ENCODE measurements at places on chromosomes 7 and 10.

- peak; percentile 90 for DNase-seq
Observed at GRCh38 chr7:105097619-105098018, 83.6 kb downstream of the KMT2E start.

- no peak for DNase-seq
Observed at GRCh38 chr10:42984761-42985325, 92.0 kb upstream of the RET start.

GRCh38 chr10:43238462-43238861 is 28.4 kb downstream of the RASGEF1A start:
- DNase-seq: no peak

DNA sequence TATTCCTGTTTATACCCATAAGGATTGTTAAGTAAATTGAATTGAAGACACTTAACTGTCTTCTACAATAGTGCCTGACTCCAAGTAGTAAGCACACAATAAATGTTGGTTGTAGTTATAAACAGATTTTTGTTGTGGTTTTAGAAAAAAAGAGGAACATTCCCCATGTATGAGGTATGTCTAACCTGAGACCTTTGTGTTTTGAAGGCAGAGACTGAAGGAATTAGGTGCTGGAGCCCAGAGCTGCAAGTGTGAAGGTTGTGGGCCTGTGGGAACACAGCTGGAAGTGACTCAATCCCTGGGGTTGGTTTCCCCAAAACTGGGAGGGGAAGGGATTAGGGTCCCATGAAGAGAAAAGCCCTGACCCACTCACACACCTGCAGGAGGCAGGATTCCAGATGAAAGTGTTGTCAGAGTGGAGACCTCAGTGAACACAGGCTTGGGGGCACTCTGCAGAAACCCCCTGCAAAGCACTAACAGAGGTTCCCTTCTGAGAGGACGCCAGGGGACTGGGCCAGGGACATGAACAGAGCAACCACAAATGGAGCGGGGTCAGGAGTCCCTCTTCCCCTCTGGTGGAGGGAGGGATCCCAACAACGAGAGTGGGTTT is 265.1 kb upstream of the KLF14 start:
- peak; percentile 72 for DNase-seq

GRCh38 chr7:117012284-117012683 is 59.0 kb downstream of the ST7 start:
- DNase-seq: no peak

- no peak for DNase-seq
Observed at GRCh38 chr7:64544010-64544409, 18.9 kb downstream of the ZNF680 start.

- no peak for DNase-seq
Observed at GRCh38 chr7:132680590-132680989, 104.3 kb upstream of the PLXNA4 start.

DNA sequence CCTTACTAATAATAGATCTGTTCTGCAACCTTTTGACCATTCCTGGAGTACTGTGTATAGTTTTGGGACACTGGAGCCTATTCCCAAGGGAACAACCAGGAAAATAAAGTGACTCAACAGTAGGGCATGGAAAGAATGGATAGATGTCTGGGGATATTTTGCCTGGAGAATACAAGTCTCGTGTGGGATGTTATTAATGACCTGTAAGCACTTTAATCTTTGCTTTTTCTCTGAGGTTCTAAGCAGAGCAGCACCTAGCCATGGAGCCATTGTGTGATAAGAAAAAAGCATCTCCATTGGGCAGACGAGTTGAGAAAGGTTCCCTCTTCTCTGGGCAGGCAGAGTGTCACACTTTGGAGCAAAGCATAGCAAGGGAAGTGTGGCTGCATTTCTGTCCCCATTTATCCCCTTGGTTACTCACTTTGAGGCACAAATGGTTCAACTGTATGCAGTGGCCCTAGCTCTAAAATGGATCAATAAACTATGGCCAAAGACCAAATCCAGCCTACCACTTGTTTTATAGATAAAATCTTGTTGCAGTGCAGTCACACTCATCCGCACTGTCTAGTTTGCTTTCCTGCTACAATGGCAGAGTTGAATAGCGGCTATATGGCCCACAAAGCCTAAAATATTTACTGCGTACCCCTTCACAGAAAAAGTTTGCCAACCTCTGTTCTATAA is 21.0 kb upstream of the CCDC71L start:
- peak; percentile 63 for DNase-seq

DNA sequence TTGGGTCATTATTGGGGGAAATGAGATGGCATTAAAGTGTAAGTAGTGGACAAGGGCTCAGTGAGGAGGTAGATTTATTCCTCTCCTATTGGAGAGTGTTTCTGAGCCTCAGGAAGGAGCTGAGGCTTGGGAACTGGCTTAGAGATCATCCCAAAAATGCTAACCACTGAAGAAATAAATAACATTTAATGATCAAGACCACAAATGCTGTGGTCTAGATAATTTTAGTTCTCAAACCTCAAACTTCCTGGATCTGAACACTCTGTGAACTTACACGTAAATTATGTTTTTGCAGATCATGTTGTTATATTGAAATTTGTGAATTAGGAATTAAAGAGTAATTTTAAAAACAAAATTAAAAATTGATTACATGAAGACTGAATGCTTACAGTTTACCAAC is 27.3 kb downstream of the MDFIC start:
- DNase-seq: no peak

DNA sequence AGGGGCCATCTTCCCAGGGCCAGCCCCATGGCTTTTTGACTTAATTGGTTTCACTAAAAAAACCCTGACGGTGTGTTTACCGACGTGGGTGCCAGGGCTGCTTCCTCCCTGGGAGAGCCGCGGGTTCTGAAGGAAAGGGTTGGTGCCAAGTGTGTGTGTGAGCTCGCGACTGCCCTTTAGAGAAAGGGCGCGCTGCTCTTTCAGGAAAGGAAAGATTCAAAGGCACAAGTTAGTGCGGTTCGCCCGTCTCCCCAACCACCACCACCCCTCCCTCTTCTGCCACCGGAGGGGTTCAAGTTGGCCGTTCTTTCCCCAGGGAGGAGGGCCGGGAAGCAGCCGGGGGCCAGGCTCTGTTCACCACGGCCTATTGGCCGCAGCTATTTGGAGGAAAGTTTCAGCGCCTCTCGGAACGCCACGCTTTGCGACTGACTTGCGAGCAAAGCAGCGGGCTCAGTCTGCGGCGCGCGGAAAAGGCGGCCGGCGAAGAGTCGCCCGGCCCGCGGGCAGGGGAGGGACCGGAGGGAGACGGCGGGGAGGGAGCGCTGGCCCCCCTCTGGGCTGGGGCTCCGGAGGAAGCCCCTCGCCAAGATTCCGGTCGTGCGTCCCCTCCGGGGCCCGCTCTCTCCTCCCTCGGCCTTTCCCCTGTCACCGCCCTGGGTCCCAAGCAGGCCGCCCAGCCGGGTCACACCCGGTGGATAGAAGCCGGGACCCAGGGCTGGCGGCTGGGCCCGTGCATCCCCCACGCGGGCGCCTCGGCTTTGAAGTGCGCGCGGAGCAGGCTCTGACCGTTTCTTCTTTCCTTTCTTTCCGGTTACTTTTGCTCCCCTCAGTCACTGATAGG is 165.9 kb upstream of the PPP1R3A start:
- DNase-seq: peak; percentile 21

- DNase-seq: no peak
Observed at GRCh38 chr10:33039181-33039580, 81.2 kb upstream of the ITGB1 start.

- no peak for DNase-seq
Observed at GRCh38 chr7:115600207-115600606, 430.4 kb downstream of the TFEC start.

DNA sequence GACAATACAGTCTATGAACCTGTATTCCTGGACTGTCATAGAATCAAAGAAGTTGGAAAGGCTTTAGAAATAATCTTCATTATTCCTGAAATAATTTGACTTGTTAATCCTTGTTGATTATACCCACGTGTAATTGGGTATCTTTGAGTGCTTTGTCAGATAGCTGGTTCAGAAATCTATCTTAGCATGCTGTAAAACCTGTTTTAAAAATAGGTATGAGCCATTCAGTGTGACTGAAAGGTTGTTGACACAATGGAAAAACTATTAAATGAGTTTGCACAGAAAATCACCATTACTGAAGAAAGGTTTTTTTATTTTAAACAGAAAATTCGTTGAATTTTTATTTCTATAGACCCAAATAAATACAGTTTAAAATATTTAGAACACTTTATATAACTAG is 38.7 kb downstream of the PHTF2 start:
- no peak for DNase-seq

- DNase-seq: peak; percentile 40
Observed at GRCh38 chr10:120477021-120477742, 20.2 kb downstream of the PLPP4 start.

DNA sequence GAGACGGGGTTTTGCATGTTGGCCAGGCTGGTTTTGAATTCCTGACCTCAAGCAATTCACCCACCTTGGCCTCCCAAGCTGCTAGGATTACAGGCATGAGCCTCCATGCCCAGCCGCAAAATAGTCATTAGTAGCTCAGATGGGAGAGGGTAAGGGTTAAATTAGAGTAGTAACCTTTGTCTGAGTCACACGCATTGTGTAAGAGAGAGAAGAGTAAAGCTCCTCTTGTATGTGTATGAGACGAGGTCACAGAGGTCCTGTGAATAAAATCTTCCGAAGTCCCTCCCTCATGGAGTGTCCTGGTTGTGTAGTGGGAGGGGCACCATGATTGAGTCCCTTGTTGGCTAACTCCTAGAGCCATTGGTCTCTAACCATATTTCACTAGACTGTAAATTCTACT is 85.2 kb upstream of the CDC14C start:
- DNase-seq: no peak

- DNase-seq: no peak
Observed at GRCh38 chr10:9922126-9922870, 1095.4 kb upstream of the CELF2 start.

GRCh38 chr7:47181746-47182361 is 400.1 kb downstream of the TNS3 start:
- DNase-seq: no peak

- no peak for DNase-seq
Observed at GRCh38 chr7:111867348-111867931, 305.1 kb upstream of the IMMP2L start.

DNA sequence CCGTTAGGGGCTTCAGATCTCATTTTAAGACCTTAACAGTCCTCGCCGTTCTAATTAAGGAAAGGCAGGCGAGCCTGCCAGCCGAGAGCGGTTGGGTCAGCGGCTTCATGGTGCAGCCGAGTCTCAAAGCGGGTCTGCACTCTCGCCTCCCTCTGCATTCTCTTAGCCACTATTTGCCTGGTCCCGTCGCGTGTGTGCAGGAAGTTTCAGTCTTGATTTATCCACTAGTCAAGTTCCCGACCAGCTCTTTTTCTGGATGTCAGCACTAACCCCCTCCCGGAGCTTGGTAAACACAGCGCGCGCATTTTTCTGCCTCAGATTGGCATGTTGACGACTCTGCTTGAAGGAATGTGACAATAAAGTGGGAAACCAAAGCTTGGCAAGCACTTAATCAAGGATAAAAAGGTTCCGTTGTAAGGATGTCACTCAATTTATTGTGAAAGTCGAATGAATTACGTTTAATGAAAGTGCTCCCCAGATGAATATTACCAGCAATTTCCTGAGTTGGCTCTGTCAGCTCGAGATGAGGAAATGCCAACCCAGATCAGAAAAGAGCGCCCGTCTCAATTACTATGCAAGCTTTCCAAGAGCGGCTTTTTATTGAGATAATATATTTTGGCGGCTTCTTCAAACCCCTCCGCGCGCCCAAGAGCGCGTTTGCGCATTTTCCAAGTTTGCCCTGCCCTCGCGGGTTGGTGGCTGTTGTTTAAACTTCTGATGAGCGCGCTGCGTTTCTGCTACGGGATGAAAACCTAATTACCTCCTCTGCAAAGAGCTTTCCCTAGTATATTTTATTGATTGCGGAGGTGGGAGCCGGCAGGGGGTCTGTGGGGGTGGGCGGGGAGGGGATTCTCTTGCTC is 7.9 kb downstream of the NXPH1 start:
- no peak for DNase-seq

DNA sequence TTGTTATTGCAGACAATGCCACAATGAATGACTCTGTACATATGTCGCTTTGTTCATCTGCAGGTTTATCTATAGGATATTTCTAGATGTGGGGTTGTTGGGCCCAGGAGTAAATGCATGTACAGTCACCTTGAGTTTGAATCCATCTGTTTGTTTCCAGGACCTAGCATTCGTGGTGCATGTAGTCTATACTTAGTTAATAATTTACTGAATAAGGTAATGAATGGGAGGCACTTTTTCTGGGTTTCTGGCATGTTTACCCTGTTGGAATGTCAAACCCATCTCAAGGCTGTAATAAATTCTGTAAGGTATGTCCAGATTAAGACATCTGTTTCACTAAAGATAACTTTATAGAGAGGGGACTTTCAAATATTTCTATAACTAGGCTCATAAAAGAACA is 23.5 kb downstream of the HECTD2 start:
- no peak for DNase-seq

- no peak for DNase-seq
Observed at GRCh38 chr7:112855227-112855626, 65.0 kb upstream of the TMEM168 start.

GRCh38 chr7:104288137-104288536 is 40.3 kb upstream of the LHFPL3 start:
- DNase-seq: no peak

DNA sequence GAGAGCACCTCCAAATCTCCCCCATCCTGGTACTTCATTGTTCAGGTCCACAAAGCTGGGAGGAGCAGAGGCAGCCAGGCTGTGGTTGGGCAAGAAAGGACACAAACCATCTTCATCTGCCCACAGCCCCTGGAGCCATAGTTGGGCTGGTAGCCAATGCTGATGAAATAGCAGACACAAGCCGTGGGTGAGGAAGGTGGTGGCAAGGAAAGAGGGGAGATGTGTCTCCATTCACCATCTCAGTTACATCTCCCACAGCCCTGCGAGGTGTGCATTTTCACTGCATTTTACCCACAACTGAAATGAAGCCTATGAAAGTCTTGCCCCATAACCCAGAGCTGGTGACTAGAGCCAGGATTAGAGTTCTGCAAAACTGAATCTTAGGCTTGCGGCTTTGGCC is 35.0 kb downstream of the PIK3AP1 start:
- DNase-seq: no peak

- no peak for DNase-seq
Observed at GRCh38 chr10:95976362-95977229, 66.8 kb upstream of the CCNJ start.

GRCh38 chr10:132306864-132307751 is 642 bp downstream of the STK32C start:
- no peak for DNase-seq

DNA sequence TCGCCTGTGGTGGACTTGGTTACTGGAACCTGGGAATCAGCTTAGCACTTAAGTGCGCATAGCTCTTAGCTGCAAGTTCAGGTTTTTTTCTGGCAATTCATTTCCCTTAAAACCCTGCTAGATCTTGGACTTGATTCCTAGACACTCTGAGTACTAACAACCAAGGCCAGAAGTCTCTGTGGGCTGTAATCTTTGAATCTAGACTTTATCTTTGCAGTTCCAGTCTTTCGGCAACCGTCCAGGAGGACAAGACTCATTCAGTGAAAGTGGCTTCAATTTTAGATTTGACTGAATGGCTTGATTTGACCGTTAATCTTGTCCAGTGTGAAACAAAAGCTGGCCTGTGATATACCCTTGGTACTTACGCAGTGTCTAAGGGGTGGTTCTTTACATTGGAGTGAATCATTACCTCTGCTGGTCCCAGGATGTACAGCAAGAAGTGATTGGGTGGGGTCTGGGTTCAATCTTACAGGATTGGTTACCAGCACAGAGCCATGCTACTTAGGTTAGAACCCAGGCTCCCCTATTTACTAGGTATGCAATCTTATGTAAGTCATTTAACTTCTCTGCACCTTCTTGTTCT is 16.4 kb downstream of the PTTG1IP2 start:
- DNase-seq: no peak

GRCh38 chr7:148049068-148049467 is 541.5 kb upstream of the C7orf33 start:
- DNase-seq: no peak

GRCh38 chr7:87567052-87567451 is 33.6 kb downstream of the ABCB1 start:
- no peak for DNase-seq
